ENCODE measurements at places on chromosomes 2 and 18.

DNA sequence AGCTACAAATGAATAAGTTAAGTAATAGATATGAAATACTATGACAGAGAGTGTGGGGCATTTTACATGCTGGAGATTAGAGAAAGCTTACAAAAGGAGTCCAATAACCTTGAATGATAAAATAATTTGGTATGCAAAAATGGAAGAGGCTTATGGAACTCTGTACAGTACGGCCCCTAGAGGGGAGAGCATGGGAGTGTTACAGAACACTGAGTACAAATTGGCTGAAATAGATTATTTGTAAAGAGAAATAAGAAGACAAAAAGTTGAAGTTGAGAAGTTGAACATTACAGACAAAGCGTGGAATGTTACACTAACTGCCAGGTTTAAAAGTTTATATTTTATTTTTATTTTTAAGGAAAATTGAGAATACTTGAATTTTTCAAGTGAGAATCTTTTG, 192.1 kb upstream of the DOK6 start:
- no peak for DNase-seq

- DNase-seq: no peak
Observed at GRCh38 chr2:88950010-88950409, 258.5 kb downstream of the RPIA start.

DNA sequence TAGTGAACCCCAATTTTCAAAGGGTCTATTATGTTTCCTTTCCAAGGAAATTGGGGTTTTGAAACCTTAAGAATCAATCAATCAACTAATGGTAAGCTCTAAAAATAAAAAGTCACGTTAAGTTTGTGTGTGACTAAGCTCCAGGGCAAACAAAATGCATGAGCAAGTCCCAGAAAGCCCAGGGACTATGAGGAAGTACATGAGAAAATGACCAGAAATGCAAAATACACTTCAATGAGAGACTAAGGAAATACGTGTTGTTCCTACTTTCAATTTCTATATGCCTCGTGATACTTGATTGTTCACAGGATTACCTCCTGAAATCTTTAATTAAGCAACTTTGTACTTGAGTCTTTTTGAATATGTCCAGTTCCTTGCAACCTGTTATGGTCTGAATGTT, 684.4 kb upstream of the SYT4 start:
- DNase-seq: no peak

GRCh38 chr2:68544811-68545210, 77.4 kb downstream of the APLF start:
- no peak for DNase-seq

DNA sequence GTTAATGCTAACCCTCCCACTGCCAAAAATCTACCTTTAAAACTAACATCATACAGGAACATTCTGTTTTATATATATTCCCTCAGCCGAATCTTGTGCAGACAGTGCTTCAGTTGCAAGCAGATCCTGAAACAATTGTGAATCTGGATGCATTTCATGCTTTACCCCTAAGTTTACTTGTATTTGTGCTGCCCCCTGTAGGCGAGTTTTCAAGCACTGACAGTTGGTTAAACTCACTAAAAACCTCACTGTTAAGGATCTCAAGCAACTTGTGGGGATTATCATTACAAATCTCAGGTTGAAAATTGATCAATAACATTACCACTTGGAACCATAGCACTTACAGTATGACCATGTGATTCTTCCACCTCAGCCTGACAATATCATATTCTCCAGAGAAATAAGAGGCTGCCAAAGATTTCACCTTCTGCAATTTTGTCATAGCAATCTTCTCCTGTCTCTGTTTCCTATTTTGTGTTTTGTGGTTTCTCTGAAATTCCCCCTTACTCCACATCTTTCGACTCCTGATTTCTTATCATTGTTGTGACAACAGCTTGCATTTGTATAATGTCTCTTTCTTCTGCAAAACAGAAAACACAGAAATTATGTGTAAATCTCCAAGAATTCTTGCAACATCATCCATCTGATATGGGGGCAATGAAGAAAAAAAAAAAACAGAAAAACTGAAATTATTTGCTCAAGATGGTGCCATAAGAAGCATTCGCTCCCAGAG, 354.6 kb upstream of the SETBP1 start:
- no peak for DNase-seq

GRCh38 chr18:4264347-4264791, 190.7 kb downstream of the DLGAP1 start:
- DNase-seq: no peak

DNA sequence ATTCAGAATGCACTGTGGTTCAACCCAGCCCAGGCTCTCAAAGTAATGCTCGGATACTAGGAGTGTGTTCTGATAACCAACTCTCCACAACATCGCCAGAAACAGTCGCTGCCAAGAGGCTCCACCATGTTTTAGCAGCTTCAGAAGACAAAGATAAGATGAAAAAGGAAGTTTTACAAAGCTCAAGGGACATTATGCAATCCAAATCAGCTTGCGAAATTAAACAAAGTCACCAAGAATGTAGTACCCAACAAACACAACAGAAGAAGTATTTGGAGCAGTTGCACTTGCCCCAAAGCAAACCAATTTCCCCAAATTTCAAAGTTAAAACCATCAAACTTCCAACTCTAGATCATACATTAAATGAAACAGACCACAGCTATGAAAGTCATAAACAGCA, 360.9 kb downstream of the XIRP2 start:
- no peak for DNase-seq

GRCh38 chr18:67280486-67281242, 235.9 kb downstream of the DSEL start:
- DNase-seq: no peak

DNA sequence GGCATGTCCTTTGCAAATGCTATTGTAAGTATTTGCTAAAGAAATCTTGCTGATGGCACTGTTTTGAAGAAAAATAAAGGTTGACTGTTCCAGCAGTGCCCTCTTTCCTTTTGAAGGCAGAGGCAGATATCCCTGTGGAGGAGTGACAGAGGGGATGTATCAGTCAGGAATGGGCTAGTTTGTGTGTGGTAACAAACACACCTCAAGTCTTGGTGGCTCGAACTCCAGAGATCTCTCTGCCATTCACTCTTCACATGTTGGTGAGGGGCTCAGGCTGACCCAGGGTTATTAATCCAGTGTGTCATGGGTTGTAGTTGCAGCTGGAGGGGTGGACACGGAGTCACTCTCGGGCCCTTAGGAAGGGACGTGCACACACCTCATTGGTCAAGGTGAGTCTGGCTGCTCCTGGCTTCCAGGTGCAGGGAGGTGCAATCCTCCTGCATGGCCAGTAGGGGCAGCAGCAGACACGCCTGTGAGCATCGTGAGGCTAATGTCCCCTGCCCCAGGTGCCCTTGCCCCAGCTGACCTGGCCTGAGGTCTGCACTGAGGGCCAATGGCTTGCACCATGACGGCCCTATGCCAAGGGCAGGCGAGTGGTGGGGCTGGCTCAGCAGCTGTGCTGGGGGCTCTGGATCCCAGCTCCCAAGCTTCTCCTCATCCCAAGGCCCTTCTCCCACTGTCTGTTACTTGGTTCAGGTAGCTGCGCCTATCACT, 146.5 kb downstream of the ASB1 start:
- DNase-seq: no peak

DNA sequence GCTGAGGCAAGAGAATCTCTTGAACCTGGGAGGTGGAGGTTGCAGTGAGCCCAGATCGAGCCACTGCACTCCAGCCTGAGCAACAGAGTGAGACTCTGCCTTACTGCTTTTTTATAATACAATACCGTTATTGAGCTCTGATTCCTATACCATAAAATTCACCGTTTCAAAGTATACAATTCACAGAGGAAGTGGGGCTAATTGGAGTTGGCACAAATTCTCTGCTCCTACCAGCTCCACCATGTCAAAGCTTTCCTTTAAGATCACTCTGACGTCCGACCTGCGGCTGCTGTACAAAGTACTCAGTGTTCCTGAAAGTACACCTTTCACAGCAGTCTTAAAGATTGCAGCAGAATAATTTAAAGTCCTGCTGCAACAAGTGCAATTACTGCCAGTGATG, 29.6 kb upstream of the CYBRD1 start:
- no peak for DNase-seq

- DNase-seq: no peak
Observed at GRCh38 chr18:49177812-49178211, 227.0 kb upstream of the SMAD7 start.

DNA sequence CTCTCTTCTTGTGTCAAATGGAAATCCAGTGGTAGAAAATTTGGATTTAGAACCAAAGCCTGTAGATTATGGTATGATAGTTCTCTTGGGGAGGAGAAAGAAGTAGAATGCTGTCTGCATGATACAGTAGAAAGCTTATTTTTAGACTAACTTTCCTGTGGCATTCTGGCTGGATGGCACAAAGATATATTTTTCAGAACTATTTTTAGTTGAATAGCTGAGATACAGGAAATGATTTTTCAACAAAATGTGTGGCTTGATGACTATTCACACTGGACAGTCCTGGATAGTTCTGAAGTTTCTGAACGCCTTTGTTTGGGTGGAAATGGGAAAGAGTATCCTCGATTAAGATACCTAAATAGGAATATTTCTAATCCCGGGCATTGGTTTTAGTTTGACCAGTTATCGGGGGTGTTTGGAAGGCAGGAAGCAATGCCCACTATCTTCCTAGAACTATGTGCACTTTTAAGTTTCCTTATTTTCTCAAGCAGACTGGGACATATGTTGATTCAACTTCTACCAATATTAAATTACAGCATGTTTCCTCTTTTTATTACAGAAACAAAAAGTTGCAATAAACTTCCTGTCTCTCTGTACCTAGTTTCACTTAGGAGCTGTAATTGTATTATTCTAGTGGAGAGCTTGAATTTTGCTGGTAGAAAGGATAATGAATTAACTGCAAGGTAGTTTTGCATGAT, 32.1 kb downstream of the GDF7 start:
- no peak for DNase-seq

DNA sequence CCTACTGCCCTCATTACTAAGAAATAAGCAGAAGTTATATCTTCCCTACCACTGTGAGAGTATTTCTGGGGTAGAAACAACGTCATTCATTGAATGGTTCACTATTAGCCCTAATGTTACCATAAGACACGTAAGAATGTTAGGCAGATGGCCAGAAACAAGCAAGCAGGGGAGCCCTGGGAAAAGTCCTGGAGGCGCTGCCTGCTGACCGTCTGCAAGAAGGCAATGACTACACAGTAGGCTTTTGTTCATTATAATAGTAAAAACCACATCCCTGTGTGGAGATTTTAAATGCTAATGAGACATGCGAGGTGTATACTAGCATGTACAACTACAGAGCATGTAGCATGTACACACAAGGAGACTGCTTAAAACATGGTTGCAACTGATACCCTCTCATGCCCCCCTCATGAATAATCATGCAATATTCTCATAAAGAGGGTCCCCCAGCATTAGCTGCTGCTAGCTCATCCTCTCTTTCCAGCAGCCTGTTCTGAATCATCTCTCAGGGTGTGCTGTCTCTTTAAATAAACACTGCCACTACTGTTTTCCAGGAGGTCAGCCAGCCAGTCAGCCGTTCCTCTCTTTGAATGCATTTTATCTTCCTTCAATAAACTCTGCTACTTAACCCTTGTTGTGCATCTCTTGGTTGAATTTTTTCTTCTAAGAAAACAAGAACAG, 23.6 kb downstream of the SUCLG1 start:
- DNase-seq: no peak

GRCh38 chr2:18454692-18455235, 105.7 kb downstream of the RDH14 start:
- no peak for DNase-seq

DNA sequence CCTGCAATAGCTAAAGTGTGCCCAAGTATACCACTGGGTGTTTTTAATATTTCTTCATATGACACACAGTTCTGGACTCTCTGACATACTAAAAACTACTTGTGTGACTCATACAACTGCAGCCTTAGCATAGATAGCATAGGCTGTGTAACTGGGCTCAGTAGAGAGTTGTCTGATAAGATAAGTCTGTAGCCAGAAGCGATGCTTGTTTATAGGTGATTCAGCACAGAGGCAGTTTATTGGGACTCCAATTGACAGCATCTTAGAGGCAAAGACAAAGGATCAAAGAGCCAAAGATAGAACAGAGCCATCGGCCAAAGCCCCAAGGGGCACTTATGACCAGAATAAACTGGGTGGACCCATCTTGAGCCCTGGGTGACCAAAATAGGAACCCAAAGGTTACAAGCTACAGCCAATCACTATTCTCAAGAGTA, 42.3 kb downstream of the AAK1 start:
- DNase-seq: no peak

GRCh38 chr2:20544153-20544747, 97.4 kb downstream of the RHOB start:
- DNase-seq: no peak

GRCh38 chr2:15933184-15933845, 7.0 kb upstream of the MYCN start:
- DNase-seq: no peak
